MV-4-11 (cell line): ENCODE measurements at places on chromosomes 12 and 14.

DNA sequence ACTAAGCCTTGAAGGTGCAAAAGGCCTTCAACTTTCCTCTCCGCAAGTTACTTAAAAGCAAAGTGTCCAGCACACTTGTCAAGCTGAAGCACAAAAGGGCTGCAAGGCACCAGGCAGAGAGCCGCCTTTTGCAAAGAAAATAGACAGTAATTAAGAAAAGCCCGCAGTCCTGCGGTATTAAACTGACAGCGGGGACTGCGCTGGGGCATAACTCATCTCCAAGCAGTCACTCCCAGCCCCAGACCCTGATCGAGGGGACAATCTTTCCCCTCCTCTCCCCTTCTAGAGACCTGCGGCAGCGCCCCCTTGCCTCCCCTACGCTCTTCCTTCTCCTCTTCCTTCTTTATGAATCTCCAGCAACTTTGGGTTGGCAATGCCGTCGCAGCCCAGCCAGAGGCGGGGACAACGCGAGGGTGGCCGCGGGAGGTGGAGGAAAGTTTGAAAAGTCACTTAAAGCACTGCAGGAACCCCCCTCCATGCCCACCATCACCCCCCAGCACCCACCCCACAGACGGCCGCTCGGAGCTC, 200.9 kb upstream of the CAND1 start:
- DNase-seq = no peak

DNA sequence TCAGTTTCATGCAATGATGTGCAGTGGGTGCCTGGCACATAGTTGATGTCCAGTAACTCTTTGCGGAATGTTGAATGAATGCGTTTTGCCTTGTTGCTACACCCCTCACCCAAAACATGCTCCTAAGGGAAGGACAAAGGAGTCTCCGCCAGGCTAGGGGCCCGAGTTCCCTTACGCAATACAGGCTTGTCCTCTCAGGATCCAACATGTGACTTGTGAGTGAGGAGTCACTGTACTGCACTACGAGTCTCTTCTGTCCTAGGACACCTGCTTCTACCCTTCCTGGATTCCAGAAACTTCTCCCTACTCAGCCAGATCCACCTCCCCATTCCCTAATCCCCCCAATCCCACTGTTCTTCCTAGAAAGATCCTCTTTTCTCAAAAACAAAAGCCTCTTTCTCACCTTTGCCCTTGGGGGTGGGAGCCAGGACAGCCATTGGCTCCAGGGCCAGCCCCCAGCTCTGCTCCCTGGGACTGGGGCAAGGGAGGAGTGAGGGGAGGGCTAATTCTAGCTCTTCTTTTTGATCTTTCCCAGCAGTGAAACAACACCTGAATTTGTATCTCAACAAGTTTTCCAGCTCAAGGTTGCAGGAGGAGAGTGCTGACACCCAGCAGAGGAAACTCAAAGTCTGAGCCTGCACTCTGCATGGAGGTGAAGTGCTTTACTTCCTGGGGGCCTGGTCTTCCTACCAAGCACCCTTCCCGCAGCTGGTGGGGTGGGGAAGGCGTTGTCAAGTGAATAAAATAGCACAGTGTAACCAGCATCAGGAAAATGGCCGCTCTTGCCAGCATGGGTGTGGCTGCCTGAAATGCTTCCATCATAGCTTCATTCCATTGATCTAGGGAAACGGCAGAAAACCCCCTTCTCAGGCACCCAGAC, 3.4 kb upstream of the OTUB2 start:
- peak; percentile 14 for DNase-seq

DNA sequence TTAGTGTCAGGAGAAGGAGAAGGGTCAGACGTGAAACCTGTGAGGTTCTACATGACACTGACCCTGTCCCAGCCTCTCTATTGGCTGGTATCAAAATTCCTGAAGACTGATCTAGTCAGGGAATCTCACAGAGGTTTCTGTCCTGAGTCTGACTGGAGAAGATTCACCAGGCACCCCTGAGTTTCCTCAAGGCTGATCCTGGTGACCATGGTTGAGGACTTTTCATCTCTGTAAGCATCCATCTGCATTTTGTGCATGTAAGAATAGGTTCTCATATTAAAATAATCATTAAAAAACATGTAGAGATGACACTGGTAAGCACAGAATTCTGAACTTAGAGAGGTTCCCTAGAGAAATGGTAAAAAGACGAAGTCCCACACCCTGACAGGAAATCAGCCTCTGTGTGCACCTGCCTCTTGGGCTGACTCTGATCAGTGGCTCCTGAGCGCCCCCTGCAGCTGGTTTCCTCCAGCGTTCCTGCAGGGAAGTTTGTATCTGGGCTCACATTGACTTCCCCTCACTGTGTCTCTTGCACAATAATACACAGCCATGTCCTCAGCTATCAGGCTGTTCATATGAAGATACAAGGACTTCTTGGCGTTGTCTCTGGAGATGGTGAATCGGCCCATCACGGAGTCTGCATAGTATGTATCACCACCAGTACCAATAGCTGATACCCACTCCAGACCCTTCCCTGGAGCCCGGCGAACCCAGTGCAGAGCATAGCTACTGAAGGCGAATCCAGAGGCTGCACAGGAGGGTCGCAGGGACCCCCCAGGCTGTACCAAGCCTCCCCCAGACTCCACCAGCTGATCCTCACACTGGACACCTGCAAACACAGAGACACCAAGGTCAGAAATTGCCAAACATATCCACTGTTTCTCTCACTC, 991.9 kb downstream of the TMEM121 start:
- peak; percentile 76 for DNase-seq

DNA sequence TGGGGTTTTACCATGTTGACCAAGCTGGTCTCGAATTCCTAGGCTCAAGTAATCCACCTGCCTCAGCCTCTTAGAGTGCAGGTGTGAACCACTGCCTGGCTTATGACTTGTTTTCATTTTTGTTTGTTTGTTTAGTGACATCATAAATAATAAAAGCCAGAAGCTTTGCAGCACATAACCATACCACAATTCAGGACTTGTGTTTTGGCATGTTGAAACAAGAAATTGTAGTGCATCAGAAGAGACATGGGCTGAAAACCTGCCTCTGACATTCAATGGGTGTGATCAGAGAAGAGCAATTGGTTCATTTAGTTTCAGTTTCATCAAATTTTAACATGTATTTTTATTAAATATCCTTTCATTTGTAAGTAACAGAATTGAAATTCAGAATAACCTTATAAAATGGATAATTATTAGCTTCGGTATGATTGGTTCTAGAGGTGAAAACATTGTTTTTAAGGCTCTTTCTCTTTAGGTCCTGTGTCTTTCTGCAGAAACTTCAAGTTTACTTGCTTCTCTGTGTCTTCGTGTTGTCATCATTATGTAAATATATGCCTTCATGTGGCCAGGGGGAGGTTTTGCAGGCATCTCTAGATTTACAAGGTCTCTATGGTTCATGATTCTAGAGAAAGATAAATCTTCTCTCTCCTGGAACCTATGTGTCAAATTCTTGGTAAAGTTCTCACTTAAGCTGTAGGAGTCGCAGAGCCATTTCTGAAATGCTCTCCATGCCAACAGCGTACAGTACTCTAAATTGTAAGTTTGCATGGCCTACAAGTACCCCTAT, 312.0 kb downstream of the KCNC2 start:
- no peak for DNase-seq

GRCh38 chr12:58615576-58615975, 304.7 kb downstream of the LRIG3 start:
- no peak for DNase-seq

- DNase-seq = no peak
Measured at GRCh38 chr12:104637604-104638003, 180.9 kb downstream of the CHST11 start.

GRCh38 chr12:106953352-106954250, 2.1 kb upstream of the TMEM263 start:
- no peak for DNase-seq

GRCh38 chr12:131885543-131886057, 8.8 kb upstream of the ULK1 start:
- no peak for DNase-seq

DNA sequence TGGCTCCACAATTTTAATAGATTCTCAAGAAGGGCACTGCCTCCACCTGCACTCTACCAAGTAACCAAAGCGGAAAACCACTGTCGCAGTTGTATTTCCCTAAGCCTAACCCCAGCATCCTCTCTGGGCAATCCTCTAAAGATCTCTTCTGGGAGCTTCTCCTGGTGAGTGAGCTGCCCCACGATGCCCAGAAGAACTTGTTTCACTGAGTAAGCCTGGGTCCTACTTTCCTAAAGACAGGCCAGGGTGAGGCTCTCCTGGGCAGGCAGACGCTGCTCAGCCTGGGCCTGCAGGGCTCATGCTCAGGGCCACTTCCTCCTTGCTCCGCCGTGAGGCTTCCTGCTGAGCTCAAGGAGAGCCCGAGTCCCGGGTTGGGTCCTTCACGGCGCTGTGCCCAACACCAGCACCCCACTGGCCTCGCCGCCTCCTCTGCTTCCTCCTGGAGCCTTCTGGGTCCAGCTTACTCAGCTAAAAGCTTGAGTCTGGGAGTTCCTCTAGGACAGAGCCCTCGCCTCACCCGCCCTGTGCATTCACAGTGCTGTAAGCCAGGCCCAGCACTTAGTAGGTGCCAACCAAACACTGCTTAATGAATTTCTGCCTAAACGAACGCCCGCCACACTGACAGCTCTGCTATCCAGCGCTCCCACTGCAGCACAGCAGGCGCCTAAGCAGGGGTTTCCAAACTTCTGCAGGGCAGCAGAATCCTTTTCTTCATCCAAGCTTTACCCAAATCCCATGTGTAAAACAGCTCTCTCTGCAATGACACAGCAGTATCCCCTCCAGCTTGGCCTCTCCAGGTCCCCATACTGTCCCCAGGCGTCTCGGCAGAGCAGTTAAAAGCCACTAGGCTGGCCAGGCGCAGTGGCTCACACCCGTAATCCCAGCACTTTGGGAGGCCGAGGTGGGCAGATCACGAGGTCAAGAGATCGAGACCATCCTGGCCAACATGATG, 5.7 kb downstream of the RAB35 start:
- peak; percentile 81 for DNase-seq

DNA sequence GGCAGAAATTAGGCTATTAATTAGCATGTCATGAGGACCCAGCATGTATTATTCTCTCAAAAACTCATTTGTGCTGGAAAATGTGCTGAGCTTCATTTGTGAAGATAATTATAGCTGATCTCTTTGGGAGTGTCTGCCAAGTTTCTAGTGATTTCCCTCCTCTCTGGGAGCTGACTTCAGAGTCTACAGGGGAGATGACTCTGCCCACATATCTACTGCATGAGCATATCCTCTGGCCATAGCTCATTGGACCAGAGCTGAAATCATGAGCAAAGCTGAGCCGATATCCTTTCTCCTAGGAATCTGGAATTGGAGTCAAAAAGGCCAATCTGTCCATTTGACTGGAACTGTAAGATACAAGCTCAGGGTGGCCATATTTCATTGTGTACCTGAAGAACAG, 5.9 kb downstream of the CCDC198 start:
- no peak for DNase-seq

GRCh38 chr12:84973026-84973425, 60.4 kb upstream of the SLC6A15 start:
- no peak for DNase-seq

DNA sequence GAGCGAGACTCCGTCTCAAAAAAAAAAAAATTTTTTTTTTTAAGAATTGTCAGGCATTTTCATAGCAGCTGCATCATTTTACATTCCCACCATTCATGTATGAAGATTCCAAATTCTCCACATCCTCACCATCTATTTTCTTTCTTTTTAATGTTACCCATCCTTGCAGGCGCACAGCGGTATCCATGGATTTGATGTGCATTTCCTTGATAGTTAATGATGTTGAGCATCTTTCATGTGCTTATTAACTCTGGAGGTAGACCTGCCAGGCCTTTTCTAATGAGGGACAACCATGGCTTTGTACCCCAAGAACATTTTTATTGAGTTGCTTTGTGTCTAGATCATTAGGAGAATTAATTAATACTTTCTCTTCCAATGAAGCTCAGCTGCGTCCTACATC, 1.6 kb upstream of the RNF34 start:
- no peak for DNase-seq

DNA sequence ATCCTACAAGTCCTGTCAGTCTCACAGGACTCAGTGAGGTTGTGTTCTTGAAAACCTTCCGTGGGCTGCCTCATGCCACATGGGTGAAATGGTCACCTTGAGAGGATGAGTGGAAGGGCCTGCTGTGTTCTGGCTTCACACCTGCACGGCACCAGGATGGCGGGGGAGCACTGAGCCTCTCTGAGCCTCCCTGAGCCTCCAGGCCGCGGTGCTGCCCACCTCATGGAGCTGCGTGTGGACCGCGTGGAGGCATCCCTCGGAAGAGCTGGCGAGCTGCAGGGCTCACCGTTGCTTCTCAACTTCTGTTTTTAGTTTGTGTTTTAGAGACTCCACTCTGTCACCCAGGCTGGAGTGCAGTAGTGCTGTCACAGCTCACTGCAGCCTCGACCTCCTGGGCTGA, 56.2 kb downstream of the TEAD4 start:
- no peak for DNase-seq

- no peak for DNase-seq
Measured at GRCh38 chr12:95674163-95674562, 116.4 kb downstream of the NTN4 start.

GRCh38 chr14:26026384-26026783, 571.4 kb downstream of the NOVA1 start:
- DNase-seq = no peak

DNA sequence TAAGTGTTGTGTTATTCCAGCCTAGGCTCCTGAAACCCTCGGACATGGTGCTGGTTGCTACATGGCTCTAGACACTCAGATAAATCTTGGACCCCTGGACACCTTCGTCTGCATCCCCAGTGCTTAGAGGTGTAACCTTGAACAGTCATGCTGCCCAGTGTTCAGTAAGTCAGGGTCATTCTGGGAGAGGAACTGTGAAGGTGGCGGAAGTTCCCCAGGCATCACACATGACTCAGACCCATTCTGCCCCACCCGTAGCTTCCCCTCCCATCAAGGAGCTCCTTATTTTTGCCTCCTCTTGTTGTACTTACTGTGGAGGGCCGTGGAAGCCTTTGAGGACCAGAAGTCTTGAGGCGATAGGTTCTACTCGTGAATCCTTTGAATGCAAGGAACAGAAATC, 18.1 kb upstream of the SSPN start:
- no peak for DNase-seq

DNA sequence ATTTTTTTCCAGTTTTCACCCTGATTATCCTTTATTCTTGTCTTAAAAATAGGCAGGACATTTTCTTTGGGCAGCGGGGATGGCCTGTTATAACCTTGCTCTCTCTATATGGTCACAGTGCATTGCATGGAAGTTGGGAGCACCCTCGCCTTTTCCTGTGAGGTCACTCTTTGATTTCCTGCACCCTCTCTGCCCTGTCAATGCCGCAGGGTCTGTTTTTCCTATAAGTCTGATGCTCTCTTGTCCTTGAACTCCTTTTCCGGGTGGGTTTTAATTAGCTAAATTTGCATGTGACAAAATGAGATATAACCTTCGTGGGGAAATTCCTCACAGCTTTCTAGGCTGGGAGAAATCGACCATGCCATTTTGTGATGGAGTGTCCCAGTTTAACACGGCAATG, 194.3 kb downstream of the CACNA1C start:
- no peak for DNase-seq
